Occipital lobe (tissue), 3 donors: ENCODE measurements at places on chromosomes 2 and 18. TPM values are rescaled to one million over a fixed set of nuclear protein-coding genes. Genes with fewer than 3 reads are reported as not detected.

DNA sequence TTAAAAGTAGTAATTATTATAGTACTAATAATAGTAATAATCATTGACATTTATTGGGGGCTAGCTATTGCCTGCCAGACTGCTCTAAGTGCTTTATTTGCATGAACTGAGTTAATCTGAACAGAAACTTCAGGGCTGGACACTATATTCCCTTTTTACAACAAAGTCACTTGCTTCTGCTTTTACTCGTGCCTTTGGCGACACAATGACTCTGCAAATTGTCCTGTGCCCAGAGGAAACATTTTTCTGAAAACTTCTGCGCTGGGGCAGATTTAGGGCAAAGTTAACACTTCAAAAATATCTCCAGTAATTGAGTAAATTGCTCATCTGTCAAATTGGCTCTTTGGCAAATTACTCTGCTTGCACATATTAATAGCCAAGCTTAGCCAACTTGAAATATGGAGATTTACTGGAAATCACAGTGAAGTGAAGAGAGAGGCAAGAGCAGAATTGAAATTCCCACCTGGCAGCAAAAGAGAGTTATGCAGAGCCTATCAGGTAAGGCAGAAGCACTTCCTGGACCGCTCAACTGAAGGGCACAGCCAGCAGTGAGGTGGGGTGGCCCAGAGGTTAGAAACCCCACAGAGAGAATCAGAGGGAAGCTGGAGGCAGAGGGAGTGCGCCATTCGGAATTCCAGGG is 36.3 kb downstream of the BMP10 start:
- DNase-seq, result no peak

GRCh38 chr2:8985561-8986326 is 17.7 kb downstream of the MBOAT2 start:
- no peak for DNase-seq

The CYRIA gene
- total RNA-seq, result 230 TPM

- no peak for DNase-seq
These were observed 65.9 kb upstream of the TEX51 start for GRCh38 chr2:126832757-126833156.

DNA sequence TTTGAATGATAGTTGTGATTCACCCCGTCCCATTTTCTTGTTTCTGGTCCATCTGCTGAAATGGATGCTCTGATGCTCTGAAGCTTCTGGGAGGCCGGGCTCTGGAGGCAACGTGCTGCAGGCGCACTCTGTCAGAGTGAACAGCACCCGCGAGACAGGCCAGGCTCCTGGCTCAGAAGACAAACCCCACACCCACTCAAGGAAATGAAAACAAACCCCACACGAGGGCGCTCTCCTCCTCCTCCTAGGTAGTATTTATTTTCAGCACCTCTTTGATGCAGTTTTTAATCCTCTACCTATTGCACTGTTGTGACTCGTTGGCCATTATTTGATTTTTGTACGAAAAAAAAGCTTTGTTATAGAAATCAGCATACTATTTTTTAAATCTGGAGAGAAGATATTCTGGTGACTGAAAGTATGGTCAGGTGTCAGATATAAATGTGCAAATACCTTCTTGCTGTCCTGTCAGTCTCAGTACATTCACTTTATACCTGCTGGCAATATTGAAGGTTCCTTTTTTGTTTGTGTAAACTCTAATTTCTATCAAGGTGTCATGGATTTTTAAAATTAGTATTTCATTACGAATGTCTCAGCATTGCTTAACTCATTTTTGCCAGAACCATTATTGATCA is 10.3 kb upstream of the CHST10 start:
- peak; percentile 46 for DNase-seq

- DNase-seq, result no peak
These were observed 175.1 kb downstream of the ACKR3 start for GRCh38 chr2:236744716-236745115.

GRCh38 chr2:59744436-59744835 is 809.0 kb downstream of the BCL11A start:
- no peak for DNase-seq

The SAG gene
- not detected for total RNA-seq

- DNase-seq, result no peak
These were observed 46.3 kb downstream of the ARL4C start for GRCh38 chr2:234450431-234451124.

- no peak for DNase-seq
These were observed 178.2 kb downstream of the INHBB start for GRCh38 chr2:120524174-120524573.

GRCh38 chr2:10520154-10520553 is 72.0 kb upstream of the ODC1 start:
- DNase-seq, result no peak

GRCh38 chr2:161068670-161069069 is 91.6 kb upstream of the TANK start:
- DNase-seq, result no peak
